ENCODE measurements at places on chromosomes 4 and X.

GRCh38 chrX:55011294-55011693 lies 11.1 kb downstream of the APEX2 start:
- DNase-seq: no peak

GRCh38 chr4:127997534-127998388 lies 32.6 kb downstream of the ABHD18 start:
- peak; percentile 13 for DNase-seq

GRCh38 chr4:102387552-102388150 lies 42.4 kb upstream of the SLC39A8 start:
- DNase-seq: no peak

DNA sequence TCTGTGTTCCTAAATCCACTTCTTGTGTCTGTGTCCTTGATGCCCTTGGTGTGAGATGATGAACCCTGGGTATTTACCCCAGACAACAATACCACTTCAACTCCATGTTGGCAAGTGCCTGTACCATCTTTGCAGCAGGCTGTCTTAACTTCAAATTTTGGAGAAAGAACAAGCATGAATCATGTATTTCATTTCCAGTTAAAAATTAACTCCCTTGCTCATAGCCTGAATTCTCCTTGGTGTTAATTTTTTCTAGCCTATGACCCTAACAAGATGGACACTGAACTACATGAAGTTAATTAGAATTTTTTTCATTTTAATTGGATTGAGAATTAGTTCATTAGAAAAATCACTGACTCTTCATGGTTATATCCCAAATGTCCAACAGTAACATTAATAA lies 267.8 kb upstream of the INTU start:
- no peak for DNase-seq

- no peak for DNase-seq
These were observed 130.6 kb downstream of the SLC7A11 start for GRCh38 chr4:138111462-138112000.

DNA sequence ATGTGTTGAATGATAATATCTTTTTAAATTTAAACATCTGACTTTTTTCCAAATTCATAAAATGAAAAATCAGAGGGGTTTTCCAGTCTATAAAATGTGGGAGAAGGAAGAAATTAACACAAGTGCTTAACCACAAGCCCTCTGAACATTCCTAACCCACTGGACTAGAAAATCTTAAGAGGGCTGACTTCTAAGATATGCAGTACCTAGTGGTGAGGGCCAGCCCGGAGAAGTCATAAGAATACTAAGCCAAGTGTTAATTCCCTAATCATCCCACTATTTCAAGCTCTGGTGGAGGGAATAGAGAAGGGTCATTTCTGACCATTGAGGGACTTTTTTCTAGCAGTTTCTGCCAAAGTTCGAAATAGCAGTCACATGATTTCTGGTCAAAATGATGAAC lies 86.9 kb upstream of the NEIL3 start:
- DNase-seq: no peak

All from AG08396 (cell line).